ENCODE measurements at places on chromosomes 12 and 14. TPM values are rescaled to one million over a fixed set of nuclear protein-coding genes. Genes with fewer than 3 reads are reported as not detected.

Gene ABCD2
- 21.2 TPM for total RNA-seq

- DNase-seq, result no peak
Observed at GRCh38 chr12:30610718-30611117, 85.0 kb downstream of the IPO8 start.

GRCh38 chr14:76929927-76930326 is 98.6 kb downstream of the IRF2BPL start:
- DNase-seq, result no peak

GRCh38 chr12:115185506-115185905 is 501.5 kb upstream of the TBX3 start:
- no peak for DNase-seq

Gene TAS2R13
- total RNA-seq, result 10.9 TPM

- DNase-seq, result no peak
Observed at GRCh38 chr12:111390910-111391309, 14.8 kb upstream of the SH2B3 start.

Gene RAB3IP
- 39.5 TPM for total RNA-seq

- DNase-seq, result no peak
Observed at GRCh38 chr12:71139153-71139735, 18.6 kb downstream of the TSPAN8 start.

Gene PPFIBP1
- total RNA-seq, result 104 TPM

DNA sequence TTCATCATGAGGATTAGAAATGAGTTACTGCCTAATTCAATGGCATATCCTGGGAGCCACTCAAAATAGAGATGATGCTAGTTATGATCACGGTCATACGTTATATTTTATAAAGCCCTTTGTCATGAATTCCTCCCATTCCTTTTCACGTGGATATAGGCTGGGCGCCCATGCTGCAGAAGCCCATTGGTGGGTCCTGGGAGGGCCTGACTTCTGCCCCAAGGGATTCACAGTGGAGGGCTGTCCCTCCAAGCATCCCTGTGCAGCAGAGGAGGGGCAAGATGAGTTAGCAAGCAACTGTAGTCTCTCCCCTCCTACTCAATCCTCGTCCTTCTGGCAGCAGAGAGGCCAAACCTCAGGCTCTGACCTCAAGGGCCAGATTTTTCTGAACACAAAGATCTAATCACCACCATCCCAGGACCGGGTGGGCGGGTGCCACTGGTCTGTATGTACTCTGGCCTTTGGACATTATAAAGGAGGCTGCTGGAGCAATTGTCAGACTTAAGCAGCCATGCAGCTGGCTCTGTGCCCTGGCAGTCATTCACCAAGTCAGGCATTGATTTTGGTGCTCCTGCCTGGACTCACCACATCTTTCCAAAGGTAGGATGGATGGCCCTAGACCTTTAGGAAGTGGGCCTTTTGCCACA is 8.6 kb downstream of the GLTP start:
- no peak for DNase-seq

DNA sequence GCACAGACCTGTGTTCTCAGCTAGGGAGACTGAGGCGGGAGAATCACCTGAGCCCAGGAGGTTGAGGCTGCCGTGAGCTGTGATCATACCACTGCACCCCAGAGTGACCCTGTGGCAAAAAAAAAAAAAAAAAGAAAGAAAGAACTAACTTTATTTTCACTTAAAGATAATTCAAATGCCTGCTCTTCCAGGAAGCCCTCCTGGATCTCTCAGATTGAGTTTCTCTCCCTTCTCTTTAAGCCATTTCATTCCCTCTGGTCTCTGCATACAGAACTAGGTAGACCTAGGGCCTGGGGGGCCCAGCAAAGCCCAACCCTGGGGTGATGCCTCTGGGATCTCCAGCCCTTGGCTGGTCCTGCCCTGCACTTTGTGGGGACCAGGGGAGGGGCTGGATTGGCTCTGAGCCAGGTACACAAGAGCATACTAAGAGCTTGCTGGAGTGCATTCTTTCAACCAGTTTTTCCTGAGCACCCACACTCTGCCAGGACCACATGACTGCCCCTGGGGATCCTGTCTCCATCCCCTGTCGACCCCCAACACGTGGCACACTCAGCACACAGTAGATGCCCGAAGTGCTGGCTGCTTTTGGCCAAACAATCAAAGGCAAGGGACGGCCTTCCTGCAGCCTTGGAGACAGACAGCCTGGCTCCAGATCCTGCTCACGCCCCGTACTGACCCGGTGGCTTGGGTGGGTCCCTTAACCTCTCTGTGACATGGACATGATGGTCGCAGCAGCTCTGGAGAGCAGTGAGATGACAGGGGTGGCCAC is 52.7 kb downstream of the CYP46A1 start:
- no peak for DNase-seq

DNA sequence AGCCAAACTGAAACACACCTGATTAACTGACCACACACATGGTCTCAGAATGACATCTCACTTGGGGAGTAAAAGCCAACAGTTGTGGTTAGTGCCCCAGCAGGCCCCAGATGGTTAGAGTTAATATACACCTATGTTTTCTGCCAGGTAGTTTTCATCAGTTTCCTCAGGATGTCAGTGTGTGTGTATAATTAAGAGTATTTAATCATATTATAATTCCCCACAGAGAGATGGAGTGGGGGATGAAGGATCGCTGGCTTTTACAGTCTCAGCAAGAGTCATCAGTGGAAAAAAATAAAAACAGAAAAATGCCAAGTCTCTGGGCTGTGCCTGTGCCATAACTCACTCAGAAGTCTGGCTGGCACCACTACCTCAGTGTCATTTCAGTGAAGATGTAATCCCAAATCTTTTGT is 412.5 kb downstream of the ZFP36L1 start:
- DNase-seq, result no peak

DNA sequence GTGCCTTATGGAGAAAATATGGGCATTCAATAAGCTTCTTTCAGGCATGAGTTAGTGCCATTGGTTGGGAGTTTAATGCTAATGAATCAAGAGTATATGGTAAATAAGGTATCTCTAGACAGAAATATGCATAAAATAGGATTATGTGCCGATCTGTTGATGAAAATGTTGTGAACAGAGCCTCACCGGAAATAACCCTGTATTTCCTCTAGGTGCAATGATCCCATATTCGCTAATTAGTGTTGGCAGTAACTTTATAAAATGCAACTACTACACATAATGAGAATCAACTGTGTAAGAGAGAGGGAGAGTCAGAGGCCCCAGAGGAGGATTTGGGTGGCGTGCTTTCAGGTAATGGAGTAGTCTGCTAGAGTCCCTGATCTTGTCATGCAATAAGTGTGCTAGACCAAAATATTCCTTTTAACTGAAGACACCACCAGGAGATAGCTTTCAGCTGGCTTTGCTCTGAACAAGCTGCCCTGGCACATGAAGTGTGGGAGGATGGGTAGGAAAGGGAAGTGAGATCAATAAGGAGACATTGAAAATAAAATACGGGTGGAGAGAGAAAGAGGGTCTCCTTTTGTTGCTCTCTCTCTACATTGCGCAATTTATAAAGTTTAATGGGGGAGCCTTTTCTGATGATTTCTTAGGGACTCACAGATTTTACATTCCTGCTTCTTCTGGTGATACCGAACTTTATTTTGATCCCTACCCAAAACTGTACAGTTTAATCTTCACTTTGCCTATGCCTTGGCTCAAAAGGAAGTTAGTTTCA is 68.6 kb upstream of the PLXNC1 start:
- no peak for DNase-seq

GRCh38 chr12:10562306-10562933 is 51.0 kb downstream of the MAGOHB start:
- peak; percentile 68 for DNase-seq

GRCh38 chr14:64114166-64114565 is 180.0 kb downstream of the ESR2 start:
- no peak for DNase-seq

Gene SPIC
- not detected for total RNA-seq

GRCh38 chr14:51365241-51365965 is 125.4 kb downstream of the TMX1 start:
- DNase-seq, result peak; percentile 33

DNA sequence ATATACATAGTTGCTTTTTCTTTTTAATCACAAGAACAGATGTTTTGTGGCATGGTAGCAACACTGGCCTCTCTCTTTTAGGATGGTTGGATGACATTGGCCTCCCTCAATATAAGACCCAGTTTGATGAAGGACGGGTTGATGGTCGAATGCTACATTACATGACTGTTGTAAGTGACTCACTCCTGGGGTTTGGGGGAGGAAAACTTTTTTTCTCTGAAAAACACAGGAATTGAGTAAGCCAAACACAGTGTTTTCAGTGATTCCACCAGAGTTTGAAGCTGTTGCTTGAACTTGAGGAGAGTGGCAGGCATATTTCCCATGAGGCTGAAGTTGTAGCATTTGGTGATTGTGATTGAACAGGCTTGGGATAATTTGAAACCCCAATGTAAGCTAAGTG is 13.7 kb upstream of the REP15 start:
- DNase-seq, result no peak

- peak; percentile 19 for DNase-seq
Observed at GRCh38 chr14:77375973-77376770, 722 bp downstream of the TMED8 start.

Gene NPFF
- total RNA-seq, result 3.0 TPM

Gene TGFB3
- total RNA-seq, result 114 TPM

DNA sequence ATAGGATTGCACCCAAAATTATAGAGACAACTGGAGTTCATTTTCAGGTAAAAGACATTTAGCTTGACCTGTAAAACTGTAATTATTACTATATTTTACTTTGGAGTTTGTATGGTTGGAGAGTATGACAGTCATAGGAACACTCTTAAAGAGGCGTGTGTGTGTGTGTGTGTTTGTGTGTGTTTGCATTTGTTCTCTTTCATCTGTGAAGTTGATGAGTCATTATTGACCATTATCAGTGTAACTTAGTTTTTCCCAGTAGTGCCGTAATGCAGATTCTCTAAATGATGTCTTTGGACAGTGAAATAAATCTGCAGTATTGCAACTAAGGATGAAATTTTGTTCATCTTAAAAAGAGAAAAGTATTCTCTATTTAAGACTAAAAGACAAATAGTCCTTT is 13.0 kb downstream of the WASHC4 start:
- no peak for DNase-seq

DNA sequence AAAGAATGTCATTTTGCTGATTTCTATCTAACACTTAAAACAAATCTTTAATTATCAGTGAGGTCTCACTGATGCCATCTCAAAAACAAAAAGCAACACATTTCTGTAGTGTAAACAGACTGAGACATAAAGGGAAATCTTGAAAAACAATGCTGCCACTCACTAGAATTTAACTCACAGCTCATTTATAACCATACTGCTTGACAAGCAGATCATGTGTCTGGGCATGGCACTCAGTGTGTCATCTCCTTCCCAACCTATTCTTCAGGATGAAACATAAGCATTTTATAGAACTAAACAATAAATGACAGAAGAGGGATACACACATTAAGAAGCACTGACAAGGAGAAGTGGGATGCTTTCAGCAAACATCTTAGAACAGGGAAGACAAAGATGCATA is 22.4 kb downstream of the ATF7 start:
- peak; percentile 66 for DNase-seq

DNA sequence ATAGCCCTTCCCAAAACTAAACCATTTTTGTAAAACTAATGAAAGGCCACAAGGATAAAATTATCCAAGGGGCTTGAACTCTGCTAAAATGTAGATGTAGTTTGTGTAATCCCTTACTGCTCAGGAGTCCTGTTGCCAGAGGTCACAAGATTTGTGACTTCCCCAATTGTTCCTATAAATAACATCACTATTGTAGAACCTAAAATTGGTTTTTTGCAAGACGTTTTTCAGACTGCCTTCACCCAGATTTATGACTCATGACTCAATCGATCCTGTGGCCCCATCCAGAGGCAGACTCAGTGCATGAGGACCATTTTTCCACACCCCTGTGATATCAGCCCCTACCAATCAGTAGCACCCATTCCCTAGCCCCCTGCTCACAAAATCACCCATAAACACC is 61.5 kb upstream of the RASSF8 start:
- no peak for DNase-seq

GRCh38 chr14:20802341-20803084 is at the start of gene RNASE1:
Gene RNASE1 (minus strand): TSS chr14:20802844. CDS start chr14:20802068, 776 bp downstream.
- DNase-seq, result no peak

GRCh38 chr14:69972755-69973154 is 93.5 kb downstream of the SMOC1 start:
- DNase-seq, result no peak

DNA sequence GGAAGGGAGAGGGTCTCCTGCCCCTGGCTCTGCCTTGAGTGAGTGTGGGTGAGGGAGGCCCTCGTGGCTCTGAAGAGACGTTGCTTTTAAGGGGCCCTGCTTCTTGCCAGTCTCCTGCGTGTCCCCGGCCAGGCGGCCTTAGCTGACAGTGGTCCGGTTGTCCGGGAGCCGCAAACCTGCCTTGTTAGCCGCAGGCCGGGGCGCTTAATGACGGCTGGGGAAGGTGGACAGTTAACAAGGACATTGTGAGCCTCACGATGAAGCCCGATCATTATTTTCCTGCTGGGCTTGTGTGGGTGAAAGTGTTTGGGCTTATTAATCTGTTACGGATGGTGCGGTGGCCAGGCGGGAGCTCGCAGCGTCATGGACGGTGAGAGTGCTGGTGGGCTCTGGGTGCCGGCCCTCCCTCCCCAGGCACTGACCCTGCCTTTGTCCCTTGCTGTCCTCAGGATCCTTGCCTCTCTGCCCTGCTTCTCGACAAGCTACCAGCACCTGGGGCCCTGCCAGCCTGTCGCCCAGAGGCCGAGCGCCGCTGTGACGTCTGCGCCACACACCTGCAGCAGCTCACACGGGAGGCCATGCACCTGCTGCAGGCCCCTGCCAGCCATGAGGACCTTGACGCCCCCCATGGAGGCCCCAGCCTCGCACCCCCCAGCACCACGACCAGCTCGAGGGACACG is 13.3 kb downstream of the KIF26A start:
- DNase-seq, result peak; percentile 37

Gene P2RX7
- 16.8 TPM for total RNA-seq

DNA sequence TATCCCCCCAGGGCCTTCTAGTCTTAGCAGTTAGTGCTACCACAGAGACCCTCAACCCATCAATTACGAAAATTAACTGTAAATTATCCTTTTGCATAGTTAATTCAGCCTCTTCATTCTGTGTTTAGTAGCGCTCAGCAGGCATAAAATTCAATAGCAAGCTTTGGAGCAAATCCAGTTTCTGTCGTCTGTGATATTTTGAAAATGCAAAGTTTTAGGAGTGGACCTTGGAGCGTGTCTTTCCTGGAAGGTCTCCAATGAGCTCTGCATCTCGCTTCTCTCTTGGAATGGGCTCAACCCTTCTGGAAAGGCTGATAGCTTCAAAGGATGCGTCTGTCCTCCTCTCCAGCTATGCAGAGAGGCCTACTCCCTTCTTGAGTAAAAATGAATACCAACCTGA is 222.9 kb downstream of the SLC15A4 start:
- no peak for DNase-seq

- DNase-seq, result no peak
Observed at GRCh38 chr12:21296751-21297406, 37.8 kb downstream of the SLCO1A2 start.

Gene ANKRD33
- not detected for total RNA-seq

Gene KRAS
- 20.1 TPM for total RNA-seq

DNA sequence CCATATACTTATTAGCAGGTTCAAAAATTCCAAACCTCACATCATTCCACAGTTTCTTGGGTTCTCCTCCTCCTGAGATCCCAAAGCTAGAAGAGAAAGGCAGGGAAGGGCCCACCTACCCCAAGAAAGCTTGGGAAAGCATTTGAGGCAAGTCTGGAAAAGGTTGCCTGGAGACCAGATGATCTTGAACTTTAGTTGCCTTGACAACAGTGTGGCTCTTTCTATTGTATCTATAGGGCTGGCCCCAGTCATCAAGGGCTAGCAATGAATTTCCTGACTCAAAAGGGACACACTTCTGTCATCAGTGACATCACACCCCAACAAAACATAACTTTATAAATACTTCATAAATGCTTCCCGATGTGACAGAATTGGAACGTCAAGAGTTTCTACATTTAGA is 40.0 kb downstream of the ZFYVE1 start:
- DNase-seq, result no peak

Gene AKT1
- 143 TPM for total RNA-seq
